ENCODE measurements at places on chromosomes 7 and 10.
A peak's percentile ranks its signal among the peaks of the same experiment; 100 is the strongest.

- no peak for DNase-seq
Measured at GRCh38 chr10:103495321-103495720, 1.8 kb downstream of the NEURL1 start.

DNA sequence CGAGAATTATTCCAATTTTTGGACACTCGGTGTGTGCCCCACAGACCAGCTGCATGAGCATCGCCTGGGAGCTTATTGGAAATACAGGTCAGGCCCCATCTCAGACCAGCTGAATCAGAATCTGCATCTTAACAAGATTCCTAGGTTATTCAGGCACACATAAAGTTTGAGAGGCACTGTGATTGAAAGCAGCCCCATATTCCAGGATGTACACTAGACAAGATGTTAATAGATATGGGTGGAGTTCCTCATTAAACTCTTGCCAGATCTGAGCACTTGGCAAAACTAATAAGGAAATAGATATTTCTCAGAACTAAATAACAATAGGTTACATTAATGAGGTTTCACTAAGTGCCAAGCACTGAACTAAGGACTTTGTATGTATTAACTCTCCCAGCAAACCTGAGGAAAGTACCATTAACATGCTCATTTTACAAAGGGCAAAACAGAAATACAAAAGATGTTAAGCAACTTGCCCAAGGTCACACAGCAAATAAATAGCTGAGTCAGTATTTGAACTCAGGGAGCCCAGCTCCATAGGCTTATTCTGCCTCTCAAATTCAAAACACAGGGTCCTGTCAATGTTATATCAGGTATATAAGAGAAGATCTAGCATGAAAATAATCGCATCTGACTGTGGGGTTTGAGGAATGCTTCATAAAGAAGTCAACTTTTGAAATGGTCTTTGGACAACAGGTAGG lies 29.9 kb downstream of the PPP1R3C start:
- no peak for DNase-seq

- DNase-seq: no peak
Measured at GRCh38 chr10:17237915-17238444, 9.9 kb downstream of the VIM start.

DNA sequence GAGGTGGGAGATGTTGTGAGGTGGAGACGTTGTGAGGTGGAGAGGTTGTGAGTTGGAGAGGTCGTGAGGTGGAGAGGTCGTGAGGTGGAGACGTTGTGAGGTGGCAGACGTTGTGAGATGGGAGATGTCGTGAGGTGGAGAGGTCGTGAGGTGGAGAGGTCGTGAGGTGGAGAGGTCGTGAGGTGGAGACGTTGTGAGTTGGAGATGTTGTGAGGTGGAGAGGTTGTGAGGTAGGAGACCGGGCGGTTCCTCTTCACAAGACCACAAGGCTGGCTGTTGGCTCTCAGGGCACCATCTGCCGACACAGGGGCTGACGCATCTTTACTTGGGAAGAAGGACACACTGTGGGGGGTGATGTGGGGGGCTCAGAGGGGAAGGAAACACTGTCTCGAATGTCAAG lies 34.7 kb upstream of the SHH start:
- DNase-seq: no peak

- no peak for DNase-seq
Measured at GRCh38 chr10:7474388-7474787, 63.6 kb upstream of the SFMBT2 start.

DNA sequence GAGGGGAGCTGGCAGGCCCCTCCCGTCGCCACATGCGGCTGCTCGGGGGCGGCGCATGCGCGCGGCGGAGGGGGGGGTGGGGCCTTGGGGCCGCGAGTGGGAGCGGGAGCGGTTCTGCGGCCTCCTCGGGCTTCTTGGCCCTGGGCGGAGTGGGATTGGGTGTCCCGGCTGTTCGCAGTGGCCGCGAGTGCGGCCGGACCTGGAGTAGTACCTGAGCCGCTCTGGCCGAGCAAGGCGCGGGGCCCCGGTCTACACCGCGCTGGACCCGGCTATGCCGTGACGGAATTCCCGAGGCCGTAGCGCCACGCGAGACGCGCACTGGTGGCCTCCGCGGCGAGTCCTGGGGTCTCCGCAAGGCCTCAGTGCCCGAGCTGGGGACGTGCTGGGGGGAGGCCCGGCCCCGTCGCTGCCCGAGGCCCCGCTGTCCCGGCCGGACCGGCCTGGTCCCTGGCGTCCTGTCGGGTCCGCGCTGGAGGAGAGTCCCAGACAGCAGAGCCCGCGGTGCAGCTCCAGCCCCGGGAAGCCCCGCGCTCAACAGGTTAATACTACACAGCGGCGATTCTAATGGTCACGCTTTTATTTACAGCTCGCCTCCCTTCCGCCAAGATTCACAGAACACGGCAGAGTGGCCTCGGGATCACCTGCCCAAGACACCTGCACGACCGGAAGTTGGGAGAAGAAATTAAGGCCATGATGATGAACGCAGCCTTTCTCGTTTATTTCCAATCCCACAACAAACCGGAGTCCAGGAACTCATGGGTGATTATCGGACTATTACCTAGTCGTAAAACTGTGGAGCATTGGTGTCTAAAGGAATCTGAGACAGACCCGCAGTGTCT lies 671 bp upstream of the PAXIP1 start:
- peak; percentile 80 for DNase-seq

DNA sequence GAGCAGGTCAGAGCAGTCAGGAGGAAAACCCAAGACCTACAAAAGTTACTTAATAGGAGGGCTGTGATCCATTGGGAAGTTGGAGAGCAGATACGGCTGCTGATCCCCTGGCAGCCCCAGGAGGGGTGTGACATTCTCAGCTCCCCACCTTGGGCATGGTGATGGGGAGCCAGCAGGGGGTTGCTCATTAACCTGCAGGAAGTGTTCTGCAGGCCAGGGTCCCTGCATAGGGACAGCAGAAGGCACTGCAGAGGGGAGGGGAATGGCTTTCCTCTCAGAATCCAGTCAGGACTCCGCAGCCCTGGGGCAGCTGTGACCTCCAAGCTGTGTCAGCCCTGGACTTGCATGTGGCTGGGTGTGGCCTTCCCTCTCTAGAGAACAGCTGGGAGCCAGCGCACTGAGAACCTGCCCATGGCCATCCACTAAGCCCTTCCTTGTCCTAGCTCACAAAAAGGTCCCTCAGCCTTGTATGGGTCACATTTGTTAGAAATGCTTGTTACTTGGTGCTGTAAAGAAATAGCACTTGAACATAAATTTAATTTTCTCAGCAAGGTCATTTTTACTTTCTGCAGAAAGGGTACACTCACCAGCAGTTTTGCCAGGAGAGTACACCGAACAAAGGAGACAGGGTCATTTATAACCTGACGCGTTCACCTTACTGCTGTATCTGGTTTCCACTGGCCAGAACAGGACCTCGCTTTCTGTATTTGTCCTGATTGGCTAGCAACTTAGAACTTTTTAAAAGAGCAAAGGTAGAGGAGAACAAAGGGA lies 169.6 kb downstream of the COBL start:
- no peak for DNase-seq

GRCh38 chr10:88582806-88583583 lies at the start of gene RNLS:
RNLS (minus strand) TSS chr10:88583318.
- peak; percentile 35 for DNase-seq

DNA sequence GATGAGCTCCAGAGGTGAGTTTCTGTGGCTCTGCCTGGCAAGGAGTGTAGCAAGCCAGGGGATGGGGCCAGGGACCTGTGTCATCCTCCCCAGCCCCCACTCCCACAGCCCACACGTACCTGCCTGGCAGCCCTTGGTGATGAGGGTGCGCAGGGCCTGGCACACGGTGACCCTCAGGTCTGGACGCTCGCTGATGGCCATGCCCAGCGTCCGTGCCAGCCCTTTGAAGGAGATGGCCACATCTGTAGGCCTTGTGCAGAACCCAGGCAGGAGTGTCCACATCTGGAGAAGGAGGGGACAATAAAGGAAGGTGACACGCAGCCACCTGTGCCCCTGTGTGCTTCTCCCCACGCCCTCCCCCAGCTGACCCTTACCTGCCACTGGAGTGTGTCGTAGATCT lies 27.7 kb downstream of the RRP12 start:
- no peak for DNase-seq

DNA sequence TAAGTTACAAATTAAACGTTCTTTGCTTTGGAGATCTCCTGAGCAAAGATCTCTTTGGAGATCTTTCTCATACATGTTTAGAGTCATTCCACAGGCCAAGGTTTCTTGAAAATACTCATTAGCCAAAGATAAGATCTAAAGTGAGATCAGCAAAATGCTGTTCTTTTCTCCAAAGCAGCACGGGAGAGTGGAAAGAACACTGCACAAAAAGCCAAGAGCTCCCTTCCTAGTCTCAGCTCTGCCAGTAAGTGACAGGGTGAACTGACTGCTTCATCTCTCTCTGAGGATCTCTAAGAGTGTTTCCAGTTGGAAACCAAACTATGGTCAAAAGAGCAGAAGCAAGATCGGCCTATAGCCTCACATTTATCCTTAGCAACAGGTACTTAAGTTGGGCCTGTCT lies 168.4 kb upstream of the ASAH2 start:
- no peak for DNase-seq

GRCh38 chr7:1174002-1174401 lies 14.0 kb upstream of the ZFAND2A start:
- DNase-seq: no peak

DNA sequence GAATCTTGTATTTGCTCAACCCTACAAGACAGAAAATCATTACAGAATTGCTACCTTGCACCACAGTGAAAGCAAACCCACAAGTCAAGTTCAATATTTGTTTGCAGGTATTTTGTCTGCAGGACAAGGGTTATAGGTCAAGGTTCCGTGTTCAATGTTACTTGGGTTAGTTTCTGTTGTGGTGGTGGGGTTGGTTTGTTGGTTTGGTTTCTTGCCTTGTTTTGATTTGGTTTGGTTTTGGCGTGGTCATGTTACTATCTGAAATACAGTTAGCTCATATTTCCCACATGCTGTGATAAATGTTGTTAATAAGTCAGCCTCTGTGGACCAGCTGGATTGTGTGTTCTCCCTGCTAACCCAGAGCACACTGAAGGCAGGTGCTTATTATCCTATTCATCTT lies 75.6 kb upstream of the INSIG1 start:
- DNase-seq: no peak

DNA sequence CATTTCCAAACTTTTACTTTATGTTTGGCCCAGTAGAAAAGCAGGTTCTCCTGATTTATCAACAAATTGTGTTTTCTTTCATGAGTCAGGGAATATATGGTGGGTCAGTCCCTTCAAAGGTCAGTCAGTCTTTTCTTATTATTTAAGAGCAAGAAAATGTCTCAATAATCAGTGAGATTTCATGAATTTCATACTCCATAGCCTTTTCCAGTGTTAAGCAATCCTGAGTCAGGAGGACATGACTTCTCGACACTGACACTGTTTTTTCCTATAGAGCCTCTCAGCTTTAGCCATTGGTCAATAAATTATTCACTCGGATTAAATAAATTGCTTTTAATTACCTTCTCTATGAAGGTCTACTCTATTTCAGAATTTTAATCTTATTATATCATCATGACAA lies 334.5 kb downstream of the SORCS1 start:
- no peak for DNase-seq

DNA sequence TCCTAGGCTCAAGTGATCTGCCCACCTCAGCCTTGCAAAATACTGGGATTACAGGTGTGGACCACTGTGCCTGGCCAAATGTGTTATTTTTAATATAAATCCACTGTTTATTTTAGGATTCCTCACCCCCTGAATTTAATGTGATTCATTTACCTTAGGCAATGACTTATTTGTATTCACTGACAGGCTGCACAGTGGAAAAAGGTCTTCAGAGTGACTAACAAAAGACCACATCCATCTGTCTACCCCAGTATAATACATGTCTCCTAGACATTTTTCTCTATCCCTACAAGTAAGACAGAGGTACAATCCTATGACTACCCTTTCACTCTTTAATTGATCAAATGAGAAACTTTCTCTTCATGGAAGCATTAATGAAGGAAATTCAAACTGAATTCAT lies 230.2 kb downstream of the AHR start:
- no peak for DNase-seq

- DNase-seq: no peak
Measured at GRCh38 chr10:73649876-73650536, 5.8 kb downstream of the SYNPO2L start.

DNA sequence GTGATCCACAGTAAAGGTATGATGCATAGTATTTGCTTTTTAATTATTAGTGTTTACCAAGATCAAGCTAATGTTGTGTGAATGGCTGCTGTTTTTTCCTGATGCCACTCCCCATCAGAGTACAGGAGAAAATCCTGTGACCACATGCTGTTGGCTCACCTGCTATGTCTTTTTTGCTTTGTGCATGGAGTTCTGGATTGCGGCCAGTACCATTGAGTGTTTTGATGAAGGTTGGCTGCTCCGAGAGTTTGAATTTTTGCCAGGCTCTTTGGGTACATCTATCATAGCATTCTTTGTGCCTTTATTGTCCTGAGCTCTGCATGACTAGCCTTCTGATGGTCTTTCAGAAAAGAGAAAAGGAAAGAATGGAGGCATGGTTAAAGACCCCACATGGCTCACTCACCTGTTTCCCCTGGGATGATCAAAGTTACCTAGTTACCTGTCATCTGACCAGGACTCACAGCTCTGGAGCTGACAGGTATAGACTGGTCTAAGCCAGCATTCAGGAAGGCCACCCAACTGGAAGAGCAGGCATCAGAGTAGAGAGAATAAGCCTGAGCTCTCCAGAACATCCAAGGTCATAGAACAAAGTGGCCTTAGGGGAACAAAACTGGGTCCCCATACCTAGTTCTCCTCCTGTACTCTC lies 11.8 kb upstream of the SGPL1 start:
- no peak for DNase-seq

All from HL-60 (cell line).